ENCODE measurements at places on chromosomes 13 and 19.
A peak's percentile ranks its signal among the peaks of the same experiment; 100 is the strongest.

GRCh38 chr13:47215736-47216135, 318.9 kb upstream of the HTR2A start:
- no peak for DNase-seq

DNA sequence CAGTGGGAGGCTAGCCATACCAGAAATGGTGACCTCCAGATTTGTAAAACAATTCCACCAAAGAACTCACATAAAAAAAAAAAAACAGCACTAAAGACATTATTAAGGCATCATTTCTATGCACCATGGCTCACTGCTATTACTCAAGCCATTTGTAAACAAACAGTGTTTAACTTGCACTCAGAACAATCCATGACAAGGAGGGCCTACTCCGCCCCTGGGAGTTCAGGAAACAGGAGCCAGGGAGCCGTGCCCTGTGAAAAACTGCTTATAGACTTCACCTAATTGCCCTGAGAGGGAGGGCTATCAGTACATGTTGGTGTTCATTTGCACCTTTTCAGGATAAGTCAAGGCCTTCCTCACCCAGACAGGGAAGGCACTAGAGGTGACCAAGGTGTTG, 103.2 kb downstream of the ZNF429 start:
- DNase-seq, result no peak

GRCh38 chr13:31904941-31905824, 126.4 kb upstream of the FRY start:
- no peak for DNase-seq

DNA sequence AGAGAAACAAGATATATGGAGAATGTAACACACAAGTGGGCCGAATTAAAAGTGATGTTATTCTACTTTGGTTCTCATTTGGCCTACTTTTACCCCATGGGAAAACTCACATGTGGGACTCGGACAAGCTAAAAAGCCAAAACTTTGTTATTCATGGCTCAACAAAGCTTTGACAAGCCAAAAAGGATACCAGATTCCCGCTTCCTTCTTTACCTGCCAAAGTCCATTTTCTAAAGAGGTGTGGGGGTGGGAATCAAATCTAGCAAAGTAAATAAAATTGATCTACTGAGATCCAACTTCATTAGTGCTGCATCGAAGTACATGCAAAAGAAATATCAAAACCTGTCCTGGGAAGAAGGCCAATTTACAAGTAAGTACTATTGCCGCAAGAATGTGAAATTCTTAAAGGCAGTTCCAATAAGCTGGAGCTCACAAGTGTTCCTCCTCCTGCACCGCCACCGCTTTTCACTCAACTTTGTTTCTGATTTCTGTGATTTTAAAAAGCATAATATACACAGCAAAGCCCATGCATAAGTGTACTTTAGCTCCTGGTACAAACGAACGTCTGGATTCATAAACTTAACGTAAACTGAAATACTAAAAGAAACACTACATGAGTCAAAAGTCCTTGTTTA, 1.1 kb downstream of the LNX2 start:
- no peak for DNase-seq

GRCh38 chr19:28443361-28443760, 769.6 kb downstream of the UQCRFS1 start:
- DNase-seq, result no peak

DNA sequence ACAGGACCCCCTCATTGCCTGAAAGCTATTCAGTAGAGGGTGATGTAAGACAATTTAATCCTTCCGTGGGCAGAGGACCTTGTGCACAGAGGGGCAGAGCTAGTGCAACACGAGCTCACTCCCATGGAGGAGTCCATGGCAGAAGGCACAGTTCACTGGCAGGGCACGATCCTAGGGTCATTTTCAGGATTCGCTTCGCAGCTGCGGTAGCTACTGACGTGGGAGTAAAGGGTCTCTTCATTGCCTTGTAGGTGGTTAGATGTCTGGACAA, 207.8 kb downstream of the FOXO1 start:
- DNase-seq, result no peak

DNA sequence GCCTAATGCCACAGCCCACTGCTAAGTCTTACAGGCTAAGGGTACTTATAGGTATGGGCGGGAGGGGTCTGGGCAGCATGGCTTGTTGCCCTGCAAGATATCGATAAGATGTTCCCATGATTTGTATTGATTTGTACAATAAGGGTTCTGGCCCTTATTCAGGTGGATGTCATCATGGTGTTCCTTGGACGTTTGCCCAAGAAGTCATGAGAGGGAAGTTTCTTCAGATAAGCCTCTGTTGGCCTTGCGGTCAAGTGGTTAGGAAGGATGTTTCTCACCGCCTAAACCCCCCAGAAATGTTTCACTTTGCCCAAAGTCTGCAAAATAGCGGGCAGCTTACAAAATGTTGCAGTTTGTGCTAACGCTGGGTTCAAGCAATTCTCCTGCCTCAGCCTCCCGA, 7.3 kb downstream of the PARP4 start:
- no peak for DNase-seq

- no peak for DNase-seq
Observed at GRCh38 chr13:84873951-84874350, 925.3 kb downstream of the SLITRK6 start.

- DNase-seq, result no peak
Observed at GRCh38 chr13:93407551-93407950, 180.9 kb downstream of the GPC6 start.

GRCh38 chr19:6528544-6529121, 2.2 kb upstream of the TNFSF9 start:
- DNase-seq, result no peak

- no peak for DNase-seq
Observed at GRCh38 chr13:23447927-23448326, 14.4 kb upstream of the SACS start.

GRCh38 chr19:19946226-19946625, 45.5 kb downstream of the ZNF93 start:
- DNase-seq, result no peak

- DNase-seq, result no peak
Observed at GRCh38 chr13:34044041-34044440, 226.1 kb downstream of the RFC3 start.

GRCh38 chr13:104105418-104106355, 1039.5 kb upstream of the SLC10A2 start:
- no peak for DNase-seq

DNA sequence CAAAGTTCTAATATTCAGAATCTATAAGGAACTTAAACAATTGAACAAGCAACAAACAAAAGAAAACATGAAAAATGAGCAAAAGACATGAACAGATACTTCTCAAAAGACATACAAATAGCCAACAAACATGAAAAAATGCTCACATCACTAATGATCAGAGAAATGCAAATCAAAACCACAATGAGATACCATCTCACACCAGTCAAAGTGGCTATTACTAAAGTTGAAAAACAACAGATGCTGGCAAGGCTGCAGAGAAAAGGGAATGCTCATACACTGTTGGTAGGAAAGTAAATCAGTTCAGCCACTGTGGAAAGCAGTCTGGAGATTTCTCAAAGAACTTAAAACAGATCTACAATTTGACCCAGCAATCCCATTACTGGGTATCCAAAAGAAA, 74.3 kb downstream of the CRYL1 start:
- DNase-seq, result no peak

GRCh38 chr19:35986664-35987570, 8.1 kb upstream of the SDHAF1 start:
- DNase-seq, result no peak

DNA sequence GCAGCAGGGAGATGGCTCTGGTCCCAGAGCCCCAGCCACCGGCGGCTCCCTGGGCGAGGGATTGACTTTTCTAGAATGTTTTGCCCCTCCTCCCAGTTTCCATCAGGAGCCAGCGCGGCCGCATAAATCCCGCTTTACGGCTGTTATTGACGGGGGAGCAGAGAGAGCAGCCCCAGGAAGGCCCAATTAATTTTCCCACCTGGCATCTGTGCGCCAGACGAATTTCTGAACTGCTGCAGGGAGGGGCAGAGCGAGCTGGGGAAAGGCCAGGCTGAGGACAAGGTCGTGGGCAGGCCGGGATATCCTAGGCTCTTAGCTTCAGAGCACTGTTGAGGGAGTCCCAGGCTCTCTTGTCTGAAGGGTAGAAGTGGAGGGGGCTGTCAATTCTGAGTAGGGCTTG, 24.7 kb downstream of the ZNRF4 start:
- DNase-seq, result no peak

DNA sequence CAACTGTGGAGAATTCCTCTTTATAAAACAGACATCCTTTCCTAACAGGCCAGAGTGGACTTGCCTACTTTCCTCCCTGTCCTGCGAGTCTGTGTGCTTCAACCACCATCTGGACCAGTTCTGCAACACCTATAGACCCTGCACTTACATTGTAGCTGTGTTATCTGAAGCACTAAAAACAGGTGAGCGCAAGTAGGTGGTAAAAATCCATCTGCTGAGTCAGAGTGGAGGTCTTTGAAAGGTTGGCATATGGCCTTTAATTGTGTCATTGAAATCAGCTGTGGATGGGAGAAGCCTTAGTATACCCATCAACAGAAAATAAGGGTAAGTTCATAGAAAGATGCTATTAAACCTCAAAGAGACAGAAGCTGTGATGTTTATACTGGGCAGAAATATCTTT, 7.6 kb upstream of the NALCN start:
- DNase-seq, result no peak

- DNase-seq, result no peak
Observed at GRCh38 chr13:105679838-105680237, 855.6 kb downstream of the EFNB2 start.

- no peak for DNase-seq
Observed at GRCh38 chr19:6696239-6696820, 24.1 kb downstream of the C3 start.

DNA sequence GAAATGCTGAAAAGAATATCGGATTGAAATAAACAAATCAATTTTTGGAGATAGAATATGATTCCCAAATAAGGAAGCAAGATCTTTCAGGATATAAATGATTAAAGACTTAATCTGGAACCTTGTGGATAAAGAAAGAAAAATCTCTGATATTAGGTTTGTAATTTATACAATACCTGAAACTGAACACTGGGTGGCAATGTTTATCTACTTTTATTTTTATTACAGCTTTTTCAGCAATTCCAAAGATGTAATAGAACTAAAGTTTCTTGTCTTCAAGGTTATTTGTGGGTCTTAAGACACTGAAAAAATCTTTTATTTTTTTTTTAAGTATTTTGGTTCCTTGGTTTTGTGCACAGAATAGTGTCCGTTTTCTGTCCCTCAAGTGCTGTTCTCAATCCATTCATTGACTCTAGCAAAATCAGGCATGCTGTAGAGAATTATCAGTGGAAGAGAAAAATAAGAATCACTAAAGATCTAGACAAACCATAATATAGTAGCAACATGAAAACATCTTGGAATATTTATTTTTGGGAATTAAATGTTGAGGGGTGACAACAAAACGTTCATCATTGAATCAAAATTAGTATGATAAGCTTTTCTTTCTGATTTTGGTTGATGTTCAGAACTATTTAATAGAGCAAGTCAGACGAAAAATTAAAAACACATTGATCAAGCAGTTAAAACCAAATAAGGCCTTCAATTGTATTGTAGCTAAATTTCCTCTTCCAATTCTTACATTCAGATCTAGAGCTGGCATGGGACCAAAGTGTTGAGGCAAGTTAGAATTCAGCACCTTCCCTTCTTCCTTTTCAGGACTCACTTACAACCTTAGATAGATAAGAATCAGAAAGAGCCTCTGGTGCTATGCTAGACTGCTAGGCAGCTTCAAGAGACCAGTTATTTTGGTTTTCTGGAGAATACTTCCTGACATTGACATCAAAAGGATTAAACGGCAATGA, 704.4 kb upstream of the PCDH20 start:
- DNase-seq, result no peak

DNA sequence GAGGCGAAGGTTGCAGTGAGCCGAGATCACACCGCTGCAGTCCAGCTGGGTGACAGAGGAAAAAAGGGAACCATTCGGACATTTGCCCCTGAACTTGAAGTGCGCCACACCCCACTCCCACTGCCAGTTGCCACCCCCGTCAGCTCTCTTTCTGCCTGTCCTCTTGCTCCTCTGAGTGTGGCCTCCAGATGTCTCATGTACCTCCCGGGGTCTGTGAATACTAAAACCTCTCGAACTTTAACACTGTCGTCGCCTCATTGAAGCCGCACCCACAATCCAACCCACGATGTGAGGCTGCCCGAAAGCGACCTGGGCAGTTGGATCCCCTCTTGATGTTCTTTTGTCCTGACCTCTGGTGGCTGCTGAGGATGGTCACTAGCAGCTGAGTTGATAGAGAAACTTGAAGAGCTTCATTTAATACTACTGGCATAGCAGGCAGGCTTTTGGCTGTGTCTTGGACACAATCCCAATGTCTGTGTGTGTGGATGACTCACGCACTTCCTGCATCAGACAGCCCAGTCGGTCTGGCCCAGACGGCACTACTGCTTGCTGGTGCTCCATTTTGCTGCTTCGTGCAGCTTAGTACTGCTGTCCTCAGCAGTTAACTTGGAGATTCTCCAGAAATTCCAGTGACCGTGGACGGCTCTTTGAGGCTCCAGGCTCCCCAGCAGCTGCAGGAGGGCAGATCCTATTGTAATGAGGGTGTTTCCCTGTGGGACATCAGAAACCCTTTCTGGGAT, 4.2 kb downstream of the FPR3 start:
- no peak for DNase-seq

GRCh38 chr13:33682020-33682564, 135.9 kb upstream of the RFC3 start:
- no peak for DNase-seq

GRCh38 chr19:19207637-19208572, 3.9 kb upstream of the NCAN start:
- DNase-seq, result peak; percentile 38

GRCh38 chr13:30353471-30354215, 46.3 kb upstream of the KATNAL1 start:
- no peak for DNase-seq

DNA sequence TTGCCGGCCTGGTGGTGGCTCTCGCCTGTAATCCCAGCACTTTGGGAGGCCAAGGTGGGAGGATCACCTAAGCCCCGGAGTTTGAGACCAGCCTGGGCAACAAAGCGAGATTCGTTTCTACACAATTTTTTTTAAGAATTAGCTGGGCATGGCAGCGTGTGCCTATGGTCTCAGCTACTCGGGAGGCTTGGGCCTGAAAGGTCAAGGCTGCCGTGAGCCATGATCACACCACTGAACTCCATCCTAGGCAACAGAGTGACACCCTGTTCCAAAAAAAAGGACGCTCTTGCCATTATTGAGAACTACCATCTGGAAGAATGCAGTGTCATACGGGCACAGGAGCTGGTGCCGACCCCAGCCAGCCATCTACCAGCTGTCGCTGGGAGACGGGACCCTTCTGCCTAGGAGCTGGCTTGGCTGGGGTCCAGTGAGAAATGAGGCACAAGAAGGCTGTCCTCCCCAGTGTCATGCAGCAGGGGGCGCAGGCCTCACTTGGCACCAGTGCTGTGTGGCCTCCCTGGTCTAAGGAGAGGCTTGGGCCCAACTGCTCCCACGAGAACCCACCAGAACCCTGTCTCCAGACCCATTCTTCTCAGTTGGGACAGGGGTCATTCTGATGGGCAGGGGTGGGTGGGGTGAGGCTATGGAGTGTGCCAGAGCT, 12.2 kb upstream of the RELB start:
- DNase-seq, result peak; percentile 61

DNA sequence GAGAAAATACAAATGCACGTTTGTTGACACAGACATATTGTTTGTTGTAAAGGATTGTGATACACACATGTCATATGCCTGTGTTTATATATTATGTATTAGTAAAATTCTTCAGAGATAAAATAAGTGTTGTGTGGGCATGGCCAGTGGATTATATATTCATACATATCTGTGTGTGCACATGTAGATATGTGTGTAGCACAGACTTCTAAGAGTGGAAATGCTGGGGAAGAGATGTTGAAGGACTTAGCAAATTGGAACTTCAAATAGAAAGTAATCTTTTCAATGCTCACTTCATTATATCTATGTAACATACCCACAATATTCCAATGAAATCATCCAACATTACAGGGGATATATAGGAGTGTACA, 413.2 kb downstream of the LMO7 start:
- DNase-seq, result no peak

- no peak for DNase-seq
Observed at GRCh38 chr13:92136449-92137155, 738.2 kb downstream of the GPC5 start.

Measured in T-helper 1 cell (primary cell).